Astrocyte of the cerebellum (primary cell): ENCODE measurements at places on chromosomes 3 and 15.

- DNase-seq, result no peak
These were observed 149.8 kb downstream of the MECOM start for GRCh38 chr3:169513672-169514071.

GRCh38 chr3:23136054-23136453, 67.1 kb upstream of the UBE2E2 start:
- DNase-seq, result no peak

DNA sequence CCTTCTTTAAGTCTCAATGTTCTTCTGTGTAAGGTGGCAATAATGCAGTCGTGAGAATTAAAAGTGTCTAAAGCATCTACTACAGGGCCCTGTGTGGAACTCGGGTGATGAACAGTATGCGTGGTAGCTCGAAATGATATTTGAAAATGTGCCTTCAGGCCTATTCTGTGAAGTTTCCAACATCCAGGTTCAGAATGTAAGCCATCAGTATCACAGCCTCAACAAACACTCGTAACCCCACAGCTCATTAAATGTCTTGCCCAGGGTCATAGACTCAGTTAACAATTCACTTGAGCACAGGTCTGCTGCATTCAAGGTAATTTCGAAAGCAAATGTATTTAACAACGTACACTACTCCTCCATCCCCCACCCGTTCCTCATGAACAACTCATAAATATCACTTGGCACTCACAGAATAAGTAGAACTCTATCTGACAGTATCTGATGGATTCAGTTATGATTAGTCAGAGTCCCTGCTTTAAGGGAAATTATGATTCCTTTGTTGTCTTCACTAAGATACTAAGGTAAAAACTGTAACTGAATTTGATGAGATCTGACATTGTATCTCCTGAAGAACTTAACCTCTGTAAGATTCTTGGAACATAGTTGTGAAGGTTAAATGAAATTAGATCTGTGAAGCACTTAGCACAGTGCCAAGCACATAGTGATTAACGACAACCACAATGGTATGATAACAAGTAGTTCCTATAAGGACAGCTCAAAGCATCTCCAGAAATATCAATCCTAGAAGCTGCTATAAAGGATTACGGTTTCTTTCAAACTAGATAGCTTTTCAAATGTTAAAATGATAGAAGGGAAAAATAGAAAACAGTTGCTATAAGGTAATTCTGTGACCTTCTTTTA, 642.3 kb downstream of the TBL1XR1 start:
- no peak for DNase-seq

GRCh38 chr3:183555541-183556081, at the start of gene KLHL6:
Gene KLHL6, minus strand, starts transcription at chr3:183555706. Its CDS starts 53 bp downstream, at chr3:183555653.
- DNase-seq, result no peak

GRCh38 chr3:102790747-102791325, 356.0 kb downstream of the ZPLD1 start:
- DNase-seq, result peak; percentile 71
